ENCODE measurements at places on chromosomes 11 and 22.

GRCh38 chr22:37525073-37525745, 6.0 kb upstream of the CARD10 start:
- DNase-seq: no peak

DNA sequence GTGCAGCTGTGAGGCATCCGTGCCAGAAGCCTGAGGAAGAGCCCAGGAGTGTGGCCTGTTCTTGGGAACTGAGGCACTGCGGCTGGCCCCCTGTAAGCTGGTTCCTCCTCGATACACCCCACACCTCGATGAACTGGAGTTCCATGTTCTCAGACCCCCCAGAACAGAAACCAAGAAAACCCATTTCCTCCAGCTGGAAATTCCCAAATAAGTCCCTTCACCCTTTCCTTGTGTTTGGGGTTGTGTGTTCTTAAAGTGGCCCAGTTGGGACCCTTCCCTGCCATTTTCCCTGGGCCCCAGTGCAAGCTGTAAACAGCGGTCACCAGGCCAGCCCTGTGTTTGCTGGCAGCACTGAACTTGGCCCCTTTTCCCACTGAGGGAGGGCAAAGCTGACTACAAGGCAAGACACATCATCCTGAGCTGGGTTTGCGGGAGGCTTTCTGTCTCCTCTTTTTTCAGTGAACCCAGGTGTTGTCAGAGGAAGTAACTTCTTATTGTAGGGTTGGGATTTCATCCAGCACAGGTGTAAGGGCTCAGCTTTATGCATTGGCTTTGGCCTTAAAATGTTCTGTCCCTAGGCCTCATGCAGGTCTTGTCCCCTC, 60.1 kb upstream of the MPEG1 start:
- DNase-seq: no peak

DNA sequence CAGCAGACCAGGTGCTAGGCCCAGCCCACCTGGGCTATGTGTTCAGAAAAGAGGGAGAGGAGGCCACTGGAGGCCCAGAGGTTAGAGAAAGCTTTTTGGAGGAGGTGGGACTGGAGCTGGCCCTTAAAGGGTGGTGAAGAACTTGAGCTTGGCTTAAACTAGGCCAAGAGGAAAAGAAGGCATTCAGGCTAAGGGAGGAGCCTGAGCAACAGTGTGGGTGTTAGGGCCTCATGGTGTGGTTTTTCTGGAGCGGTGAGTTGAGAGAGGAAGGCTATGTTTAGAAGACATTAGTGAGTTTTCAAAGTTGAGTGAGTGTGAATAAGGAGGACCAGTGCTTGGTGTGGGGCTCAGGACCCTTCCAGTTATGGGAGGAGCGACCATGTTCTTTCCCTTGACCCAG, 6.2 kb downstream of the TAF6L start:
- DNase-seq: no peak

- peak; percentile 62 for DNase-seq
These were observed 2.4 kb downstream of the ZDHHC24 start for GRCh38 chr11:66543263-66544107.

DNA sequence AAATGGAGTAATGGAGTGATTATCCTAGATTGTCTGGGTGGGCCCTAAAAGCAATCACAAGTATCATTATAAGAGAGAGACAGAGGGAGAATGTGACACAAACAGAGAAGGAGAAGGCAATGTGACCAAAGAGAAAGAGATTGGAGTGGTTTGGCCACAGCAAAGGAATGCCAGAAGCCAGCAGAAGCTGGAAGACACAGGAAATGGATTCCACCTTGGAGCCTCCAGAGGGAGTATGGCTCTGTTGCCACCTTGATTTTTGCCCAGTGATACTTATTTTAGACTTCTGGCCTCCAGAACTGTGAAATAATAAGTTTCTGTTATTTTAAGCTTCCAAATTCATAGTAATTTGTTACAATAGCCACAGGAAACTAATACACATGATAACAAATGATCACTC, 36.8 kb upstream of the OR5P2 start:
- no peak for DNase-seq

GRCh38 chr11:120235024-120235628, 4.8 kb upstream of the POU2F3 start:
- peak; percentile 53 for DNase-seq

GRCh38 chr11:111922803-111923202, 4.1 kb downstream of the C11orf52 start:
- no peak for DNase-seq

- DNase-seq: no peak
These were observed 705 bp downstream of the BBOX1 start for GRCh38 chr11:27041141-27041899.

GRCh38 chr11:36033936-36034335, 90.1 kb downstream of the LDLRAD3 start:
- no peak for DNase-seq

DNA sequence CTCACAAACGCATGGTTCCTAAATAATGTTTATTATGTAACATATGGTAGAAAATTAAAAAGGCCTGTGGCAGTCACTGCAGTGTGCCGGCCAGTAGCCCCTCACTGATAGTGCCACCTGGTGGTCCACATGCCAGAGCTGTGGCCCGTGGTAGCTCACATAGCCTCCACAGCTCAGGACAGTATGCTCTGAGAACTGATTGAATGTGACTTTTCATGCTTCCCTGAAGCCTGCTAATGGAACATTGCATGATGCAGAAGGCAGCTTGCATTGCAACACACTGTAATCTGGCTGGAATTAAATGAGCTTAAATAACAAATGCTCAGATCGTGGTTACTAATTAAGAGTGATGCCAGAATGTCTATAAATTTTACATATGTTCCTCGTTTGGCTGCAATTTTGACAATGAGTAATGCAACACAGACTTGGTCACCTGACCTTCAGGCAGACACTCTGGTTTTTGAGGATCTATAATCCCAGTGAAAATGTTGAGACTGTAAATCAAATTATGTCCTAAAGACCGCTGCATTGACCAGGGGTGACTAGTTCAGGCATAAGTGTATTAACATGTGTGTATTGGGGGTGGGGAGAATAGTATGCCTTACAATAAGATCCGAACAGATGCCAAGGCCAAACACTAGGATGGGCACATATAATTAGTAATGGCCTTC, 566.4 kb downstream of the METTL15 start:
- no peak for DNase-seq

GRCh38 chr11:34633990-34634693, 13.2 kb downstream of the EHF start:
- no peak for DNase-seq

DNA sequence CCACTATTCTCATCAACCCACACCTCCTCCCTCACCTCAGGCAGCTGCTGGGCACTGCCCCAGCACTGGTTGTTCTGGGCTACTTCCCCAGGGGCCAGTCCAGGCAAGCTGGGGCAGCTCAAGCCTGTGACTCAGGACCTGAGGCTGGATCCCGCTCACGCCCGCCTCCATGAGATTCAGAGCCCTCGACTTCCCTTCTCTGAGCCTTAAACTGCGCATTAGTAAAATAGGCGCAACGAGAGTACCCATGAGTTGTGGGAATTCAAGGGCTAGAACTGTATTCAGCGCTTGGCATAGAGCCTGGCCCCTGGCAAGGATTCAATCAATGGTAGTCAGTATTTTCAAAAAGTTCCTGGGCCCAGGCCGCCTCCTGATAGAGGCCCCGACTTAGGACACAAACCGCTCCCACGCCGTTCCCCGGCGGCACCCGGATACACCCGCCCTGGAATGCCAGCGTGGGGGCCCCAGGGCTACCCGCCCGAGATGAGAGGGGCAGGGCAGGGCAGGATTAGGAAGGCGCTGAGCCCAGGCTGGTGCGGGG, 723 bp upstream of the CD82 start:
- DNase-seq: no peak

GRCh38 chr22:44947049-44947448, 62.8 kb downstream of the PHF21B start:
- DNase-seq: no peak

- DNase-seq: no peak
These were observed 12.9 kb downstream of the TSPAN32 start for GRCh38 chr11:2314525-2315394.

GRCh38 chr11:96293598-96294021, 49.4 kb downstream of the MAML2 start:
- DNase-seq: no peak

DNA sequence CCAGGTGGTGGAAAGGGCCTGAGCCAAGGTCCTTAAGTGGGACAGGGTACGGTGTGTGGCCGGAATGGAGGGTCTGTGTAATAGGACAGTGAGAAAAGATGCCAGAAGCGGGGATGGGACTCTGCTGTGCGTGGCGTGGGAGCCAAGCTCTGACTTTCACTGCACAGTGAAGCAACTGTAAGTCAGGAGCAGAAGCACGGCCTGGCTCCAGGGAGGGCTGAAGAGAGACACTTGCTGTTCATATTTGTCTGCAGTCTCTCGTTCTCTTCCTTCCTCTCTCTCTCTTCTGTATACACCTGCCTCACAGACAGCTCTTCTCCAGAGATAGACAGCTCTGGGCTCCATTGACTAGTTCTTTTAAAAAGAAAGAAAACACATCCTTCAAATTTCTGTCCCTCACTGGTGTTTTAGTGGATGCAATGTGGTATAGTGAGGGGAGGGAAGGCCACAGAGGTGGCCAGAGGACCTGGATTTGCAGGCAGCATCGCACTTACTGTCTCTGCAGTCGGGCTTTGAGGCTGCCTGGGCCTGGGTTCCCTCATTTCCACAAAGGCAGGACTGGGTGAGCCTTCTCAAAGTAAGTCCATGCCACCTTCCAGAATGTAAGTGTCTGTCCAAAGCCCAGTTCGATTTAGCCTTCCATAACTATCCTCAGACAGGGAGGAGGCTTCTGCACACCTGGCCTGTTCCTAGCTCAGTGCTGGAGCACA, 2.1 kb downstream of the IL17RA start:
- no peak for DNase-seq

DNA sequence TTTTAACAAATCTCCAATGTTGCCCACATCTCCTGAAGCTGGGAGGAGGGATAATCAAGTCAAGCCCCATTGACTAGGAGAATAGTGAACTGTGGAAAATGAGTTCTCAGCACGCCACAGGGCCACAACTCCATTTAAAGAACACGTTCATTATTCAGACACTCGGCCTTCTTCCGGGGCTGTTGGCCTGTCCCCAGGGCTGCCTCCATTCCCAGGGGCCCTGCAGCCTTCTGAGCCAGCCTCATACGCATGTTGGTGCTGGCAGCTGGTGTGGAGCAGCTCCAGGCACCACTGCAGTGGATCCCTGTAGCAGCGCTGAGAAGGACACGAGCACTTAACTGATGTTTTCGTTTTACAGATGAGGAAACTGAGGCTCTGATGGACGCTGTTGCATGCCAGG, 87.5 kb upstream of the RCN1 start:
- no peak for DNase-seq

GRCh38 chr22:35552196-35552842, 11.7 kb downstream of the RASD2 start:
- DNase-seq: peak; percentile 82

- no peak for DNase-seq
These were observed 830.0 kb downstream of the NTM start for GRCh38 chr11:132200353-132200936.

- no peak for DNase-seq
These were observed 77.4 kb upstream of the CSNK2A3 start for GRCh38 chr11:11430431-11430830.

GRCh38 chr11:1454576-1454975, 32.0 kb downstream of the MOB2 start:
- no peak for DNase-seq
